ENCODE measurements at places on chromosomes 16 and 17.
A peak's percentile ranks its signal among the peaks of the same experiment; 100 is the strongest.

GRCh38 chr17:82791532-82791931 is 39.7 kb downstream of the TBCD start:
- no peak for DNase-seq

GRCh38 chr17:60354223-60354622 is 37.7 kb downstream of the USP32 start:
- DNase-seq: no peak

DNA sequence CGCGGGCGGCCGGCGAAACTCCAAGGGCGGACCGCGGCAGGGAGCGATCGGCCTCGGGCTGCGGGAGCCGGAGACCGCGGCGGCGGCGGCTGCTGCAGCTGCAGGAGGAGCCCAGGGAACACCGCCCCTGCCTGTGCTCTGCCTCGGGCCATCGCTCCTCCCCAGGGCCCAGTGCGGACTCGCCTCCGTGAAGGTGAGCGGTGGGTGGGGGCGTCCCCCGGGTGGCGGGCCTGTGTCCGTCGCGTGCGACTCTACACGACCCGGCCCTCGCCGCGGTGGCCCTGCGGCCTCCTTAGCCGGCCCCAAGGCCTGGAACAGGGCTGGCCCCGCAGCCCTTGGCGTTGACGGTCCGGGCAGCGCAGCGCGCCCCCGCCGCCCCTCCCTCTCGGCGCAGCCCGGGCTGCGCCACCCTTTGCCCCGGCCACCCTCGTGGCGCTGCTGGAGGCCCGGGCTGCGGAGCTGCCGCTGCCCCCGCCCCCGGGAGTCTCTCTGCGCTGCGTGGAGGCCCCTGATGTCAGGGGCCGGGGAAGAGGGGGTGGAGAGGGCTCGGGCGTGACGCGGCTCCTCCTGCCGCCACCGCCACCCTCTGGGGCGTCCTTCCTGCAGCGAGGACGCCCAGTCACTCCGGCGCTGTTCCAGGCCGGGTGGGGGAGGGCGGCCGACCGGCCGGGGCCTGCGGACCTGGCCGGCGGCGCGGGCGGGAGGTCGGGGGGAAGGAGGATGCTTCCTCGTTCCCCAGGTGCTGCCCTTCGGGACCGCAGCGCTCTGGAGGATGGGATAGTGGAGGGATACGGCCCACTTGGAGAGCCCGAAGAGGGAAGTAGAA is 485 bp downstream of the DYNLL2 start:
- peak; percentile 43 for DNase-seq

- DNase-seq: no peak
Measured at GRCh38 chr17:9419932-9420453, 155.6 kb downstream of the STX8 start.

DNA sequence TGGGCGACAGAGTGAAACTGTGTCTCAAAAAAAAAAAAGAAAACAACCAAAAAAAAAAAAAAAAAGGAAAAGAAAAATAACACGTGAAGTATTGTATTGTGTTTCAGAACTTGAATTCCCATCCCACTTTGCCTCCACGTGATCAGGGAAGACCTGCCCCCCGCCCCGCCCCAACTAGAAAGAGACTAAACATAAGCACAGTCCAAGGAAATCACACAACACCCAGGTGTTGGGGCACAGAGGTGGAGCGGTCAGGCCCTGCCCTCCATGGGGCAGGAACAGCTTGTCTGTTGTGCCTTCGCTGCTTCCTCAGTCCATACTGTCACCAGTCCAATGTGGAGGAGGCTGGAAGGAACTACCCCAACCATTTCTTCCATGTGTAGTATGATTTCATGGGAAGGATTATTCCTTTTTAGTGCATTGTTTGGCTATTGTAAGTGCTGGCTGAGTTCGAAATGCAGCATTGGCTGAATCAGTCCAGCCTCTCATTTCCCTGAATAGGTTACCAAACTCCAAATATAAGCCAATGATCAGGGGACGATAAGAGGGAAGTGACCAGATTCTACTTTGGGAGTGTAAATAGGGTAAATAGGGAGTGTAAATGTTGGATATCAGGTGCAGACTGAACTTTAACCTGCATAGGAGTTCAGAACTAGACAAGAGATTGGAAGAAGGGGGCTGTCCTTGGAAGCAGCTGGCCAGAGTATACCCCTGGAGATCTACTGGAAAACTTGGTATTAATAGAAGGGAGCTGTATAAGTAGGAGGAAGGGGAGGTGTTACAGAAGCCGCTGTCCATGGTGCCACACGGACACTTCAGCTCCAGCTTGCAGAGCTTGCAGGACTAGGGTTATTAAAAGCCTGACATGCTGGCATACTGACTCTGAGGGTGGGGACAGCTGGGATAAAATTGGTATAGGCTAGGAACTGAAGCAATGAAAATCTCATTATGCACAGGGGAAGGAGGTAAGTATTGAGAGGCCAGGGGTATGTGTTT is 50.7 kb downstream of the TANGO6 start:
- no peak for DNase-seq

GRCh38 chr17:21677911-21678310 is 14.4 kb upstream of the KCNJ18 start:
- no peak for DNase-seq

DNA sequence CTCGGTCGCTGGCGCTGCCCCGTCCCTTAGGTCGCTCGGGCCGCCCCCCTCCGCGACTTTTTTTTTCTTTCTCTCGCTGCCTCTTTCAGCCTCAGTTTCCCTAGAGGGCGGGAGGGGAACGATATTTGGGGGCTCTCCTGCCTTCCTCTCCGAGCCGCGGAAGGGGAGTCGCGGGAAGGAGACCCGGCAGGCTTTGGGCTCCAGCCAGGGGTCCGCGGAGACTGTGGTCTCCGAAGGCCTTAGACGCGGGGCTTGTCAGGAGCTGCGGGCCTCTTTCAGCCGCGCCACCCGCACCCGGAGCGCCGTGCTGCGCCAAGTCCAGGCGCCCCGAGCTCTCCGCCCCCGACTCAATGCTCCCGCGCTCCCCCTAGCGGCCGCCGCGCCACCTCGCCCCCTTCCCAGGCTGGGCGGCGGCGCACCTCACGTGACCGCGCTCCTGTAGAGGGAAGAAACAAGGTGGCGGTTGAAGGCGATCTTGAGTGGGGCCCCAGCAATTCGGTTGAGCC is at the start of gene LRRC37B:
Gene LRRC37B, plus strand, starts transcription at position 427 of the 506 bp plus-strand sequence. CDS start 14,010 bp downstream, outside the sequence.
- peak; percentile 19 for DNase-seq

DNA sequence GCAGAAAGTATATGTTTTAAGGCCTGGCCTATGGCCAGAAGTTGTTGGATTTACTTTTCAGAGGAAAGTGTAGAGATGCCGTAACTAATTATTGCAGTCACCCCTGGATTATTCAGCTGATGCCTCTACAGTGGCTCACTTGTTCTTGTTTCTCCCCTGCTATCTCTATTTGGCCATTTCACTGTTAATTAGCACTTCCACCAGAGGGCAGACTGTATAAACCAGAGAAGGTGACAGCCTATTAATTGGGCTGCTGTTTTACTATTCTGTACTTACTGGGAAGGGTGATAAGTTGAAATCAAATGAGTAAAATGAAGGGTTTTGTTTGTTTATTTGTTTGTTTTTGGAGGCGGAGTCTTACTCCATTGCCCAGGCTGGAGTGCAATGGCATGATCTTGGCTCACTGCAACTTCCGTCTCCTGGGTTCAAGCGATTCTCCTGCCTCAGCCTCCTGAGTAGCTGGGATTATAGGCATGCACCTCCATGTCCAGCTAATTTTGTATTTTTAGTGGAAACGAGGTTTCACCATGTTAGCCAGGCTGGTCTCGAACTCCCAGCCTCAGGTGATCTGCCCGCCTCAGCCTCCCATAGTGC is 66.0 kb downstream of the CDK12 start:
- DNase-seq: peak; percentile 30

GRCh38 chr16:19708296-19709205 is 9.5 kb downstream of the KNOP1 start:
- DNase-seq: no peak

- DNase-seq: no peak
Measured at GRCh38 chr17:9064311-9064834, 43.1 kb downstream of the NTN1 start.

GRCh38 chr17:47064684-47065083 is 85.6 kb upstream of the RPRML start:
- no peak for DNase-seq

- DNase-seq: no peak
Measured at GRCh38 chr17:72372185-72372584, 251.4 kb downstream of the SOX9 start.

DNA sequence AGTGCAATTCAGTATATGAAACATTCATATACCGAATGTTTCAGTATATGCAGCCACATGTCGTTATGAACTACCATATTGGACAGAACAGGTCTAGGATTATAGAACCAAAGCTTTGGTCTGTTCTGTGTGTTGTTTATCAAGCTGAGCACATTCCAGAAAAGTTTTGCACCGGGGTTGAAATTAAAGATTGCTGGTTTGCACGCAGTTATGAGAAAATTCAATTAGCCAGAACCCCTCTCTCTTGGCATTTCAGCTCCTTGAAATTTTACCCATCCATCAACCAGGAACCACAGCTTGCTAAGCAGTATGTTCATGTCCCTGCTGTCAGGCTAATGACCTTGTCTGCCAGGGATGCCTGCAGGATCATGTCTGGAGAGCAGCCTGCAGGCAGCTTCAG is 9.5 kb downstream of the KRT32 start:
- no peak for DNase-seq

DNA sequence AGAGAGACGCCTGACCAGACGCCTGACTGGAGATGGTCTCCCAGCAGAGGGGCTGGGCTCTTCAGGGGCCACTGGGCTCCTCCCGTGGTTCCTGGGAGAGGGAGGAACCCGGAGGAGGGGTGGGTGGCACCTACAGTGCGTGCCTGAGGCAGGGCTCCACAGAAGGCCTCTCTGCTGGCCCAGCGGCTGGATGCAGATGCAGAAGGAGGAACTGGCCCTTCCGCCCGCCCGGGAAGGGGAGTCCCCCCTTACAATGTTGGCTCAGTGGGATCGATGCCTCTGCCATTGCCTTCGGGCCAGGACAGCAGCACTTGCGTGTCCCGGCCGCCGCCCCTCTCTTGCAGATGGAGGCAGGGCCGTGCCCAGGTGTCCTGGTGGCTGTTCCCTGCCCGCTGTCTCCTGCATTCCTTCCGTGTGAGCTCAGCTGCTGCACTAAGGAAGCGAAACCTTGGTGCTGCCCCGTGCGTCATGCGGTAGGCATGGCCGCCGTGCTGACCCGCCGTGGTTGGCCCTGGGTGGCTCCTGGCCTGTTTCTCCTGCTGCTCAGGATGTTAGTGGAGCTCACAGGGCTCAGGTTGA is 15.1 kb downstream of the BAIAP2 start:
- peak; percentile 87 for DNase-seq

DNA sequence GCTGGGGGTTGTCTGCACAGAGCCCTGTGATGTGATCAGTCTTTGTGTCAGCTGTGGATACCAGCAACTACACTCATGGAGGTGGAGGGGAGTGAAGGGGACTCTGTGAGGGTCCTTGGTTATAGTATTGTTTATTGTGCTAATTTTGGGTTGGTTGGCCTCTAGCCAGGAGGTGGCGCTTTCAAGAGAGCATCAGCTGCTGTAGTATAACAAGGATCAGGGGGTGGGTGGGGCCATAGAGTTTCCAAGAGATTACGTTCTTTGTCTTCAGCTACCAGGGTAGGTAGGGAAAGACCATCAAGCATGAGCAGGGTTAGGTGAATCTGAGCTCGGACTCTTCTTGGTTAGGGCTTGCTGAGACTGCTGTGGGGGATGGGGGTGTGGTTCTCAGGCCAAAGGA is 97.1 kb upstream of the HS3ST3A1 start:
- no peak for DNase-seq

DNA sequence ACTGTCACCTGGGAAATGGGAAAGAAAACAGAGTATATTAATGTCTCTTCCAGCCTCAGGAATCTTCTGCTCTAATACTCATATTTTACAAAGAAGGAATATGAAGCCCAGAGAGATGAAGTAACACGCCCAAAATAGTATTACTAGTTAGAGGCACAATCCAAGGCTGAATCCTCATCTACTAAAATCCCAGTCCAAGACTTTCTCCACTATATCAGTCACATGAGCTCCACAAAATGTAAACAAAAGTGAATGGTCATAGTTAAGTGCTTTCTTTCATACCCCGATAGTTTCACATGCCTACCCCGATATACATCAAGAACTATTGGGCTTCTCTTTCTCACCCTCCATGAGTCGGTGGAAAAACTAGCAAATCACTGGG is 965 bp downstream of the INTS2 start:
- no peak for DNase-seq

DNA sequence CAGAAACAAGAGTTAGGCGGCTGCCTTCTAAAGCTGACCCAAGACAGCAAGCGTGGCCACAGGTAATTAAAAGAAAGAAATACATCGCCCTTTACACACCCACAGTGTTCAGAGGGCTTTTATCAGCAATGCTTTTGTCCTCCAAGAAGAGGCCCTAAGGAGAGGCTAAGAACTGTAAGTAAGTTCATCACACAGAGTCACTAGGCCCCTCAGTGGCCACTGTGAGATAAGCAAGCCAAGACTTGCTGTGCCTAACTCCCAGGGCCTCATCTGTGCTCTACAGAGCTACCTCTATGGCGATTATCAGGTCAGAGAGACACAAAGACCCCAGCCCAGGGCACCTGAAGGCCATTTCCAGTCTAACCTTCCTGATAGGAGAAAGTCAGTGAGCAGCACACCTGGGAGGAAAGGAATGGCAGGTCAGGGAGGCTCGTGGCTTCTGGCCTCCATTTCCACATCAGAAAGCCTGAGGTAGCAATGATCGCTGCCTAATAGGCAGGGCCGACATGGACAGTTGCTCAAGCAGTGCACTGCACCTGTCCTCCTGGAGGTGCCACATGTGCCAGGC is 545.2 kb upstream of the CDH11 start:
- DNase-seq: no peak

GRCh38 chr16:25078386-25078978 is 33.1 kb upstream of the LCMT1 start:
- no peak for DNase-seq

- no peak for DNase-seq
Measured at GRCh38 chr17:15380446-15380845, 39.0 kb upstream of the TEKT3 start.

GRCh38 chr17:40350689-40351358 is 13.7 kb downstream of the GJD3 start:
- no peak for DNase-seq

DNA sequence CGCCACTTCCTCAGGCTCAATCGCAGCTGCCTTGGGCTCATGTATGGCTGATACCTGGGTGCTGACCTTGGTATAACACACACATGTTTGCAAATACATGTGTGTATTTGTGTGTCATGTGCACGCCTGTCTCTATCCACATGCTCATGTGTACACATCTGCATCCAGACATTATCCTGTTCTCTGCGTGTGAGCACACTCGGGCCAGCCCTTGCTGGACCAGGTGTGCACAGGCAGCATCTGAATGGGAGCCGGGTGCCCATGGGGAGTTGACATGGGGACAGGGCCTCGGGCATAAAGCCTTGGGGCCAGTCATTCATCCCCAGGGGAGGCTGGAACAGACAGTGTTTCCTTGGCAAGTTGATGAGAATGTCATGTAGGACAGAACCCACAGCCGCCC is 29.1 kb upstream of the CRHR1 start:
- no peak for DNase-seq
